ENCODE measurements at places on chromosomes 4 and X.

DNA sequence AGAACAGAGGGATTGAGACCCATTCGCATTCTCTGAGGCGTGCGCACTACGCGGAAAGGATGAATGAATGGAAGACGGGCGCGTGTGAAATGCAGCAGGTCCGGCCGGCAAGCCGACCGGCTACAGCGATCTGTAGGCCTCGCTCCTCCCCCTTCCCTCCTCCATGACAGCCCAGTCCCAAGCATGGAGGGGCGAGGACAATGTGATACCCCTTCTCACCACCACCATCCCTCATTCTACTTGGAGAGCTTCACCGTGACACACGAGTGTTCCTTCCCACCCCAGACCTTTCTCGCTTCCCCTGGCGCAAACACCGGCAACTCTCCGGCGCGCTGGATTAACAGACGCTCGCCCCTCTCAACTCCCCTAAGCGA, 815 bp downstream of the EIF4E start:
- peak; percentile 85 for DNase-seq

DNA sequence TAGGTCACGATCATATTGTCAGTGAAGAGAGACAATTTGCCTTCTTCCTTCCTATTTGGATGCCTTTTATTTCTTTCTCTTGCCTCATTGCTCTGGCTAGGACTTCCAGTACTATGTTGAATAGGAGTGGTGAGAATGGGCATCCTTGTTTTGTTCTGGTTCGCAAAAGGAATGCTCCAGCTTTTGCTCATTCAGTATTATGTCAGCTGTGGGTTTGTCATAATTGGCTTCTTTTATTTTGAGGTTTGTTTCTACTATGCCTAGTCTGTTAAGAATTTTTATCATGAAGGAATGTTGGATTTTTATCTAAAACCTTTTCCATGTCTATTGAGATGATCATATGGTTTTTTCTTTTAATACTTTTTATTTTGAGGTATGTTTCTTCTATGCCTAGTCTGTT, 152.3 kb upstream of the MAD2L1 start:
- DNase-seq: no peak

DNA sequence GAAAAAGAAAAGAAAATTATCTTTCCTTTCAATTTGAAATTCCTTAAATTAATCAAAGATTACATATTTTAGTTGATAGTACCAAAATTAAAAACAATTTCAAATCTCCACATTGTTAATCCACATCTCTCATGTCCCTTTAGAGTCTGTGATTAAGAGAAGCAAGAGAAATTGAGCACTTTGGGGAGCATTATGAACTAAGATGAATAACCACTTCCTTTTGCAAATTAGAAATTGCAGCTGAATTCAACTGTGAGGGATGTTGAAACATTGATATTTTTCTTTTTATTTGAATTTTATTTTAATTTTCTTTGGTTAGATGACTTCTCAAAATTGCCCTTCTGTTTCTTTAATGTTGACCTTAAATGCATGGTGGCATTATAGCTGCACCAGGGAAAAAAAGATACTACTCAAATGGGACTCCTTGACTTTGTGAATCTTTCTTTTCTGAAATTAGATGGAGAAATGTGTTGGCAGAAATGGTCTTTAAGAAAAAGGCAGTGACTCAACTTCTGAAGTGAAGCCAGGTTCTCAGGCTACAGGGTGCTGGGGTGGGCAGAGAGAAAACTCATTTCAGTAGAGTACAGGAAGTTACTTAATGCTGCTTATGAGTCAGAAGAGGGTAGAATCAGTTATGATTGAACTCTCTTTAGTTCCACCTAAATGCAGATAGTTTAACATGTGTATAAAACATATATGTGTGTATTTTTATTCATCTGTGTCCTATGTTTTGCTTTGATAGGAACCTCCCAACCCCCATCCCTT, 92.0 kb upstream of the TNIP3 start:
- no peak for DNase-seq

GRCh38 chr4:152848508-152848907, 68.8 kb downstream of the ARFIP1 start:
- no peak for DNase-seq

DNA sequence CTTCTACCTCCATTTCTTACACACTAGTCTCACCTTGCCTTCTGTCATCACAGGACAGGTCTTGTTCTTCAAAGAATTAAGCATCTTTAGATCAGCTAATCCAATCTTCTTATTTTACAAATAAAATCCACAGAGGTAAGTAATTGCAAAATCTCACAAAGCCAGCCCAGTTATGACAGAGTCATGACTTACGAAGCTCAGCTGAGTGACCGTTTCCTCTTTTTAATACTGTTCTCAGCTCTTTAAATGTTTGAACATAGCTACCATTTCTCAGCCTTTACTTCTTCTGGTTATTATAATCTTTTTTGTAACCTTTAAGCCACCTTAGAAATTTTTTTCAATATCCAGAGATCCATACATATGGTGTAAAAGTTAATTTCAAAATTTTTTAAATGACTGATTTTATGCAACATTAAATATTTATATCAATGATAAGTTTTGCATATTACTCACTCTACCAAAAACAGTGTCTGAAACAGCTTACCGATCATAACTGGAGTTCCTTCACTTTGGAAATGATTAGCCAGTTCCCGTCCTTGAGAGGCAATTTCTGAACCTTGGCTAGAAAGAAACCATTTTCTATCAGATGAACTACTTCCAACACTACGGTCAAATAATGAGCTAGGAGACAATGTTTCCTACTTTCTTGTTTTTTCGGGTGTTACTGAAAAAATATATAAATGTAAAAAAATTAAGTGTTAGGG, 8.8 kb downstream of the ANKRD37 start:
- no peak for DNase-seq

- DNase-seq: no peak
These were observed 8.7 kb downstream of the RPGR start for GRCh38 chrX:38318606-38319005.

DNA sequence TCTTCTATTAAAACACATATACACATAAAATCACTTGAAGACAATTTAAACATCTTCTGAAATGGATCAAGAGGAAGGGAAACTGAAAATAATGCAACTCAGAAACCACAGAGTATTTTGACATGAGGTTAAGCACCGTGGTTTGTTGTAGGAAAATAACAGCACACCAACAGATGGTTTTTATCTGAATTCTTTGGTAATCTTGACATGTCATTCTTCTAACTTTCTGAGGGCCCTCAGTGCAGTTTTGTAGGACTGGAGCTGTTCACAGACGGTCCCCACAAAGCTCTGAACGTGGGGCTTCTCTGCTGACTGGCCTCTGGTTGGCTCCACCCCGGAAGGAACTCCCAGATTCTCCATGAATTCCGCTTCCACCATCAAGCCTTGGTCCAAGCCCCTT, 16.0 kb upstream of the TLR8 start:
- DNase-seq: no peak

DNA sequence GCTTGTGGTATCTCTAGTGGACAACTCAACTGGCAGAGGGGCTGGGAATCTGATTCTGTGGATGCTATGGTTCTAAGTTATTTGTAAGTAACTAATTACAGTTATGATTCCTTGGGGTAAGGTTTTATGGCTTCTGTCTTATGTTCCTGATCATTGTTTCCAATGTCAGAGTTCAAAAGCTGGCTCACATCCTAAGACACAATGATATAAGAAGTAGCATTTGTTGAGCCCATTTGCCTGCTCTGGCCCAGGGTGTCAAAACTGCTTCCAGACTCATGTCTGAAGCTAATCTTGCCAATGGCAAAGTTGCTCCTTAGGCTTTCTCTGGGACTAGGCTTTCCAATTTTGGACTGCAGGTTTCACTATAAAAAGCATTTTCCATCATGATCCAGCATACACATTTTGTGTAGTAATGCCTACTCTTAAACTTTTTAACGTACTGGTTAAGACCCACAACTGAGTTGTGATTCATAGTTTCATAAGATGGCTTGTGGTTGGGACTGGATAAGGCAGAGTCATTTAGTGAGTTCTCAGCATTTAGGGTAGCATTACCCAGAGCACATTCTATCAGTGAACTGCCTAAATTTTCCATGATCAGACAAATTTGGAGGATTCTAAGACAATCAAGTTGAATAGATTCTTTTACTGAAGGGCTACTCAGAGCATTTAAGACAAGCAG, 50.0 kb downstream of the CCNI start:
- no peak for DNase-seq

- DNase-seq: no peak
These were observed 37.1 kb downstream of the PCDH10 start for GRCh38 chr4:133186210-133186609.

- no peak for DNase-seq
These were observed 110.5 kb downstream of the KDR start for GRCh38 chr4:55014876-55015275.

GRCh38 chrX:37786624-37787422, 7.0 kb downstream of the CYBB start:
- DNase-seq: no peak

DNA sequence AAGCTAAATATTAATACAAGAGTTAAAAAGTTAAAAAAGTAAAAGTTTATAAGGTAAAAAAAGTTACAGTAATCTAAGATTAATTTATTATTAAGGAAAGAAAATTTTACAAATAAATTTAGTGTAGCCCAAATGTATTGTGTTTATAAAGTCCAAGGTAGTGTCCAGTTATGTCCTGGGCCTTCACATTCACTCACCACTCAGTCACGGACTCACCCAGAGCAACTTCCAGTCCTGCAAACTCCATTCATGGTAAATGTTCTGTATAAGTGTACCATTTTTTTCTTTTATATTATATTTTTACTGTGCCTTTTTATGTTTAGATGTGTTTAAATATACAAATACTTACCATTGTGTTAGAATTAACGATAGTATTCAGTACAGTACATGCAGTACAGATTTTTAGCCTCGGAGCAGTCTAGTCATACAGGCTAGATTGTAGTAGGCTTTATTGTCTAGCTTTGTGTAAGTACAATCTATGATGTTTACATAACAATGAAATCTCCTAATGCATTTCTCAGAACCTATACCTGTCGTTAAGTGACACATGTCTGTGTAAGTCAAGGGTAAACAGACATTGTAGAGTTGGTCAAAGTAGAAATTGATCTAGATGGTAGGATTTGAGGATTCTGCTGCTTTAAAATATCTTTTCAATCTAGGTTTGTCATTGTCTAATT, 197.7 kb downstream of the GC start:
- no peak for DNase-seq

DNA sequence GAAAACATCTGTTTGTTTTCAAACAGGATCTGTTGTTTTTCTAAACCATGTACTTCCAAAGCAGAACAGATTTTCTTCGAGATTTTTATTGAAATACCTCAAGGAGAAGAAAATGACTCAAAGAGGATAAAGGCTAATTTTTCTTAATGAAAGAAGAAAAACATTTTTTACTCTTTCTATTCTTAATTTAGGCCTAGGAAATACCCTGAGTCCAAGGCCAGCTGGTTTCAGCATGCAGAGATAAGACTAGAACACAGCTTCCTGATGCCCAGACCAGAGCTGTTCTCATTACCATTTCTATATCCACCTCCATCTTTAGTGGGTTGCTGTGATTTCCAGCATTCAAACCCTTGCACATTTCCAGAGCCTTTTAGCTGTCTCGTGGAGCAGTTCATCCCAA, 18.3 kb downstream of the GAB1 start:
- DNase-seq: no peak

GRCh38 chr4:61182915-61183314, 17.2 kb upstream of the ADGRL3 start:
- DNase-seq: no peak

- no peak for DNase-seq
These were observed 219.0 kb downstream of the CPE start for GRCh38 chr4:165597581-165598480.

GRCh38 chr4:109576462-109576861, 16.4 kb downstream of the MCUB start:
- DNase-seq: no peak

- DNase-seq: no peak
These were observed 77.9 kb downstream of the WFS1 start for GRCh38 chr4:6347511-6348045.

DNA sequence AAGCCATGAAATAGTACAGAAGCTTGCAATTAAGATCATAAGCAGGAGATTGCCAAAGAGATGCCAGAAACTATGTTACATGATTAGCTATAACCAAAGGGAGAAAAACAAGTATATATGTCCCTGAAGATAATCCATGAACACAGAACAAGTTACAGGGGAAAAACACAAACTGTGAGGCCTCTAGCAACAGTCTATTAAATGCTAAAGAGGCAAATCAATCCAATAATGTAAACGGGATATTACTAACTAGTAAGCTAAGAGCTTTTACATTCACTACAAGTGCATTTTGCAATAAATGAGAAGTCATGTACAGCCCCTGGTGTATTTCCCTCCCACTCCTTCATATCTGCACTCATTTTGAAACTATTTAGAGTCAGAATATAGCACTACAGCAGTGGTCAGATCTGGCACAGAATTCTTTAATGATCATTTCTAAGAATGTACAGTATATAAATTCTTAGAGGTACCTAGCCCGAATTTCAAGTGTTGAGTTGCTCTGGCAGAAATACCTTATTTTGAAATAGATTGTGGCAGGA, 449.8 kb upstream of the SMIM31 start:
- no peak for DNase-seq
